ENCODE measurements at places on chromosomes 1 and 21. TPM values are rescaled to one million over a fixed set of nuclear protein-coding genes. Genes with fewer than 3 reads are reported as not detected.

GORAB gene
- 14.7 TPM for total RNA-seq

ANGPTL3 gene
- not detected for total RNA-seq

NBPF6 gene
- not detected for total RNA-seq

HLX gene
- total RNA-seq: not detected

RALGPS2 gene
- 7.3 TPM for total RNA-seq

ZNF683 gene
- 0.31 TPM for total RNA-seq

SPRR2F gene
- not detected for total RNA-seq

FAM72D gene
- total RNA-seq: 10.0 TPM

DNASE2B gene
- total RNA-seq: not detected

FCAMR gene
- not detected for total RNA-seq

CNTN2 gene
- not detected for total RNA-seq

WNT9A gene
- 0.12 TPM for total RNA-seq

TMPRSS3 gene
- total RNA-seq: 5.2 TPM

TTLL7 gene
- total RNA-seq: 1.1 TPM

RYR2 gene
- not detected for total RNA-seq

SHC1 gene
- total RNA-seq: 72.8 TPM

FAM151A gene
- not detected for total RNA-seq

ATXN7L2 gene
- 12.7 TPM for total RNA-seq

NIPAL3 gene
- 77.5 TPM for total RNA-seq

CD52 gene
- 1,791 TPM for total RNA-seq

GART gene
- 108 TPM for total RNA-seq

FCGR2B gene
- not detected for total RNA-seq

Data from activated naive CD4-positive, alpha-beta T cell treated with anti-CD3 and anti-CD28 coated beads, Interleukin-2, amount 10 ng/mL, durations not matched to agents 5 hours and 36 hours (primary cell).